GM12878 (cell line): ENCODE measurements at places on chromosomes 6 and 20. TPM values are rescaled to one million over a fixed set of nuclear protein-coding genes. Genes with fewer than 3 reads are reported as not detected.

DNA sequence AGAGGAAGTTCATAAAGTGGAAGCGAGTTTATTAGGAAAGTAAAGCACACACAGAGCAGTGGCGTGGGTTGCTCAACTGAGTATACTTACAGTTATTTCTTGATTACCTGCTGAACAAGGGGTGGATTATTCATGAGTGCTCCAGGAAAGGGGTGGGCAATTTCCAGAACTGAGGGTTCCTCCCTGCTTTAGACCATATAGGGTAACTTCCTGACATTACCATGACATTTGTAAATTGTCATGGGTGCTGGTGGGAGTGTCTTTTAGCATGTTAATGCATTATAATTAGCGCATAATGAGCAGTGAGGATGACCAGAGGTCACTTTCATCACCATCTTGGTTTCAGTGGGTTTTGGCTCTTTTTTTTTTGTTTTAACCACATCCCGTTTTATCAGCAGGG lies 29.8 kb downstream of the PDYN start:
- no peaks in the 10 kb centered on the region for H3K36me3 ChIP-seq
- no peak for DNase-seq
- H3K4me3 ChIP-seq, result no peak overlapping the region
- no peaks in the 10 kb centered on the region; the same call in 1 of the 2 replicates for H3K4me1 ChIP-seq
- H3K27me3 ChIP-seq, result no peaks in the 10 kb centered on the region; the same call in 1 of the 2 replicates

DNA sequence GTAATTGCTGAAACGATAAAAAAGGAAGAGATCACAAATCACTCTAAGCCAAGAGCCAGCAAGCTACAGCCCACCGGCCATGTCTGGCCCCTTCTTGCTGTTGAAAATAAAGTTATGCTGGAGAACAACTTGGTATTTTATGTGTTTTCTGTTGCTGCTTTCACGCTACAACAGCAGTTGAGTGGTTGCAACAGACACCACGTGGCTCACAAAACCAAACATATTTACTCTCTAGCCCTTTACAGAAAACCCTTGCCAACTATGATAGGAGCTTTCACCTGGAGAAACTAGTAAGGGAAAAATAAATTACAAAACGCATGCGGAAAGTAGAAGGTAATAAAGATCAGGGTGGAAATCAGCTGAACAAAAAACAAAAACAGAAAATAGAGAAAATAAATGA lies 41.1 kb upstream of the SLCO4A1 start:
- peaks cover 17% of the 10 kb centered on the region for H3K27me3 ChIP-seq
- peaks cover 9% of the 10 kb centered on the region for H3K4me1 ChIP-seq
- no peak for DNase-seq
- no peak overlapping the region for H3K27ac ChIP-seq

- H3K4me1 ChIP-seq, result no peaks in the 10 kb centered on the region
- no peak overlapping the region for H3K4me3 ChIP-seq
- no peak for DNase-seq
- H3K27me3 ChIP-seq, result no peaks in the 10 kb centered on the region; the same call in none of the 2 replicates
- no peaks in the 10 kb centered on the region for H3K36me3 ChIP-seq
- H3K27ac ChIP-seq, result no peak overlapping the region
These were observed 42.9 kb downstream of the FAM209B start for GRCh38 chr20:56575961-56576360.

DNA sequence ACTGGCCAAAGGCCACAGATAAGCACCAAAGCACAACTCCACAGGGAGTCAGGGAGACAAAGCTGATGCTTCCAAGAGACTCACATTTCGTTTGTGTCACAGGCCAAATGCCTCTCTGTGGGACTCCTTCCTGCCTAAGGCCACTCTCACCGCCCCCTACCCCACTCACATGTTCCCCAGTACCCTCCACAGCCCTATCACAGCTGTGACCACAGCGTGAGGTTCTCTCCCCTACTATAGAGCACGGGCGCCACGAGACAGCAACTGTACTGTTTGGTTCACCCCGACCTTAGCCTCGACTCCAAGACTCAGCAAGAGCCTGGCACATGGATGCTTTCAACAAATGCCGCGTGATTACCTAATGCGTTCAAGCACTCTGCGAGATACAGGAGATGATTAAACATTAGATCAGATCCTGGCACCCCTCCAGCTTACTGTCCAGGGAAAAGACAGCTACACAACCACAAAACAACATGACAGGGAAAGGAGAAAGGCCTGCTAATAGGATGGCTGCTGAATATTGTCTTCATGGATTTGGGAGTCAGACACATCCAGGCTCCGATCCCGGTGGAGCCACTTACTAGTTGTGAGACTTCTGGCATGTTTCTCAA lies 105.5 kb downstream of the AGPAT4 start:
- H3K27ac ChIP-seq, result no peak overlapping the region
- no peaks in the 10 kb centered on the region for H3K36me3 ChIP-seq
- H3K4me3 ChIP-seq, result no peak overlapping the region
- no peaks in the 10 kb centered on the region; the same call in 1 of the 2 replicates for H3K27me3 ChIP-seq
- DNase-seq, result no peak

- no peak overlapping the region for H3K4me3 ChIP-seq
- H3K27ac ChIP-seq, result no peak overlapping the region
- no peaks in the 10 kb centered on the region for H3K36me3 ChIP-seq
- H3K27me3 ChIP-seq, result no peaks in the 10 kb centered on the region
- H3K4me1 ChIP-seq, result no peaks in the 10 kb centered on the region
These were observed 430.3 kb downstream of the TFAP2A start for GRCh38 chr6:9984607-9985006.

NTSR1 gene
- 0.05 TPM in 1 of 2 replicates, not detected in the other for total RNA-seq

EDN1 gene
- total RNA-seq, result 3.0 and 3.5 TPM in 2 replicates

RAET1G gene
- not detected in 2 replicates for total RNA-seq

COL9A3 gene
- total RNA-seq, result 0.96 and 1.0 TPM in 2 replicates

TRIM40 gene
- not detected in 2 replicates for total RNA-seq

CD40 gene
- total RNA-seq, result 99.0 and 103 TPM in 2 replicates
